ENCODE measurements at places on chromosomes 5 and 9. TPM values are rescaled to one million over a fixed set of nuclear protein-coding genes. Genes with fewer than 3 reads are reported as not detected.

DNA sequence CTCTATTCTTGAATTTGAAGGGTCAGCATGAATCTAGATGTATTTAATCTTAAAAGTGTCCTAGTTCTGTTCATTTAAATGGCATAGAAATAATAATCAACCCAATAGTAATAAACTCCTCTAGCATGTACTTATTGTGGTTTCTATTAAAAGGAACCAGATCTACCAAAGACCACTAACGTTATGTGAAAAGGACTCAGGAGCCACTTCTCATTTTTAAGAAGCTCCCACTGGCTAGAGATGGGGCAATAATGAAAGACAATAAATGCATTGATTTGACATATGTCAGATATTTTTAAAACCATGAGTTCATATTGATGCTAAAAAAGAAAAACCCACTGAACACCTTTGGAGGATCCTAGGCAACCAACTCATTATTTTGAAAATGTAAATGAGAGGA lies 191.9 kb downstream of the ATP10B start:
- H3K4me3 ChIP-seq, result no peak overlapping the region
- no peaks in the 10 kb centered on the region for H3K36me3 ChIP-seq
- no peak for DNase-seq
- H3K27me3 ChIP-seq, result peaks cover 2% of the 10 kb centered on the region
- H3K27ac ChIP-seq, result no peak overlapping the region
- H3K4me1 ChIP-seq, result no peaks in the 10 kb centered on the region

PCDHGA6 gene
- total RNA-seq, result 0.39 TPM

DNA sequence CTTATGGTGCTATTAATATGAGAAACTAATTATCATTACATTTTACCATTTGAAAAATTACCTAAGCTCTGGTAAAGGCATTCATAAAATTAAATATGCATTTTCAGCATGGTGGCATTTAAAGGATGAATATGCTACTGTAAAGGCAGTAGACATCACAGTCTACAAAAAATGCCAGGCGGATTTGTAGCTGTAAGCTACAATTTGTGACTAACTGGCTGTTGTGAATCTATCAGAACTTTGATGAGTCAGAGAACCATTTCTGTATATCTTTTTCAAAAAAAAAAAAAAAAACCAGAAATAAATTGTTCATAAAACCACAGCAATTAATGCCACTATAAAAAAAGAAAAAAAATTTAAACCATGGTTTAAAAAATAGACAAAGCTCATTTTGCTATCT lies 186.3 kb downstream of the NFIB start:
- H3K27me3 ChIP-seq, result no peaks in the 10 kb centered on the region
- no peak overlapping the region for H3K4me3 ChIP-seq

GRCh38 chr9:123616707-123617106 lies 260.7 kb downstream of the CRB2 start:
- H3K36me3 ChIP-seq, result peaks cover 3% of the 10 kb centered on the region
- H3K27me3 ChIP-seq, result no peaks in the 10 kb centered on the region
- DNase-seq, result no peak
- no peak overlapping the region for H3K4me3 ChIP-seq
- H3K4me1 ChIP-seq, result no peaks in the 10 kb centered on the region
- H3K27ac ChIP-seq, result no peak overlapping the region

- no peaks in the 10 kb centered on the region for H3K27me3 ChIP-seq
- H3K4me1 ChIP-seq, result no peaks in the 10 kb centered on the region
- no peak overlapping the region for H3K27ac ChIP-seq
- DNase-seq, result no peak
Observed at GRCh38 chr5:151006704-151007334, 13.6 kb upstream of the GPX3 start.

BTNL3 gene
- total RNA-seq, result not detected

DNA sequence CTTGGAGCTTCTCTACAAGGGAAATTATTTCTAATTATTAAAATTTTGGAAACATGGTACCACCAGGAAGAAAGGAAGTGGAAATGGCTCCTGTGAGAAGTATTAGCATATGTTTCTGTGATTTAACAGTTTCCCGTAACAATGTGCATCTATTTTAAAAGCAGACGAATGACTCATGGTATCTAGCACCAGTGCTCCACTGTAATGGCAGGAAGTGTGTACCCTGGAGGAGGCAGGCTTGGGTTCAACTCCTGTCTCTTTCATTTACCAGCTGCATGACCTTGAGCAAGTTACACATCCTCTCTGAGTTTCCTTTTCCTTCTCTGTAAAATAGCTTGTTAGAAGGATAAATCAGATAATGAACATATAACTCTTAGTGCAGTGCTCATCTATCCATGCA lies 41.0 kb upstream of the ANGPTL2 start:
- DNase-seq, result no peak
- no peaks in the 10 kb centered on the region for H3K4me1 ChIP-seq
- no peaks in the 10 kb centered on the region for H3K36me3 ChIP-seq
- no peak overlapping the region for H3K4me3 ChIP-seq
- no peak overlapping the region for H3K27ac ChIP-seq
- H3K27me3 ChIP-seq, result no peaks in the 10 kb centered on the region

- peaks cover 52% of the 10 kb centered on the region for H3K4me1 ChIP-seq
- no peak overlapping the region for H3K27ac ChIP-seq
- DNase-seq, result no peak
- no peak overlapping the region for H3K4me3 ChIP-seq
- no peaks in the 10 kb centered on the region for H3K36me3 ChIP-seq
Observed at GRCh38 chr5:31863991-31864411, 225.1 kb downstream of the PDZD2 start.

RAD23B gene
- 66.4 TPM for total RNA-seq

- no peaks in the 10 kb centered on the region for H3K27me3 ChIP-seq
- H3K27ac ChIP-seq, result no peak overlapping the region
- no peak overlapping the region for H3K4me3 ChIP-seq
- H3K36me3 ChIP-seq, result no peaks in the 10 kb centered on the region
Observed at GRCh38 chr9:106441283-106441682, 421.7 kb upstream of the ZNF462 start.

IGIP gene
- 5.0 TPM for total RNA-seq

SLC25A46 gene
- 41.1 TPM for total RNA-seq

DNA sequence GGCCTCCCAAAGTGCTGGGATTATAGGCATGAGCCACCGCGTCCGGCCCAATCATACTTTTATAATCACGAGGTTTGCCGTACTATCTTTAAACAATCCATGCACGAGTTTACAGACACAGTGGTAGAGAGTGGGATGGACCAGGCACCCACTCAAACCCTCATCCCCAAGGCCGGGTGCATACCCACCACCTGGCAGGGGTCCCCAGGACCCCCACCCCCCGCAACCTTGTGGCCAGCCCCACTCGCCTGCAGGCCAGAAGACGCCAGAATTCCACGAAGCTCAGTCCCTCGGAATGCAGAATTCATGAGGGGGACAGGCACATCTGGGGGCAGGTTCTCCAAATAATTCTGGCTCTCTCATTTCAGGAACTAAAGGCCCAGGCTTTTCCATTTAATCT lies 17.1 kb downstream of the NACC2 start:
- DNase-seq, result no peak
- H3K4me1 ChIP-seq, result peaks cover 19% of the 10 kb centered on the region
- no peaks in the 10 kb centered on the region for H3K36me3 ChIP-seq
- no peak overlapping the region for H3K27ac ChIP-seq
- H3K27me3 ChIP-seq, result peaks cover 9% of the 10 kb centered on the region

CCL19 gene
- total RNA-seq, result not detected

SVEP1 gene
- total RNA-seq, result 0.03 TPM

DNA sequence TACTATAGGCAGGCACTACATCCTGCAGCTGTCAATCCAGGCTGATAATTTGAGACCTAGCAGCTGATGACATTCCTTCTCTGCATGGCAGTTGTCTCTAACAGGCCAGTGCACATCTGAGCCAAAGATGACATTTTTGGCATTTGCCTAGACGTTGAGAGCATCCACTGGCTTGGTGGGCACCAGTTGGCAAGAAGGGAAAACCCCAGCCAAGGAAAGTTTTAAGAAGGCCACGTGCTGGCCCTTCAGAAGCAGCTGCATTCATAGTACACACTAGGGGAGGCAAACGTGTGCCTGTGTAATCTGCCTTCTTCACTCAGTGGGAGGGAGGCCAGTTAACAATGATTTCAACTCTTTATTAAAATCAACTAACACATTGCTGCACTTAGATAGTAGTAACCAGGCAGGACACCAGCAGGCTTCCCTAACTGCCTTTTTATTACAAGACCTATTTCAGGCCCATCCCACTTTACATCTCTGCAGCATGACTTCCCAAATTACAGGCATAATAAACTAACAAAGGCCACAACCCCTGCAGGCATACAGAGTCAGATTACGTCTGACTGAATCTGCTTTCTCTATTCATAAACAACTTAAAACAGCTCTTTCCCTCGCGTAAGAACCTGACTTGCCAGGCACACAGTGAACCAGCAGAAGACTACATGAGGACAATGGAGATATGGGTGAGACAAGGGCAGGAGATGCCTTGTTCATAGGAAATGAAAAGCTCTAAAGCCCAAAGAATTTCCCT lies 576.3 kb downstream of the PDE4D start:
- H3K4me1 ChIP-seq, result no peaks in the 10 kb centered on the region
- no peak for DNase-seq
- no peaks in the 10 kb centered on the region for H3K27me3 ChIP-seq
- no peaks in the 10 kb centered on the region for H3K36me3 ChIP-seq
- no peak overlapping the region for H3K27ac ChIP-seq

DNA sequence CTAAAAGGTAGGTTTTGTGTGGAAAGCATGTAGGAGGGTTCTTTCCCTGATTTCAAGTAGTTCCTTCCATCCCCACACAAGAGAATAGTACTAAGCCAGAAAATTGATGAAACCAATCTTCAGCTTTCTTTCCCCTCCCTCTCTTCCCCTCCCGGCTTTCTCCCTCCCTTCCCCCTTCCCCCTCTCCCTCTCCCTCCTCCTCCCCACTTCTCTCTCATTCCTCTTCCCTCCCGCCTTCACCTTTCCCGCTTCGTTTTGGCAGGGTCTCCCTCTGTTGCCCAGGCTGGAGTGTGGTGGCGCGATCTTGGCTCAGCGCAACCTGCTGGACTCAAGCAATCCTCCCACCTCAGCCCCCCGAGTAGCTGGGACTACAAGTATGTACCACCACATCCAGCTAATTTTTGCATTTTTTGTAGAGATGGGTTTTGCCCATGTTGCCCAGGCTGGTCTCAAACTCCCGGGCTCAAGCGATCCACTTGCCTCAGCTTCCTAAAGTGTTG lies 85.8 kb downstream of the ZCCHC7 start:
- no peaks in the 10 kb centered on the region for H3K27me3 ChIP-seq
- no peak overlapping the region for H3K4me3 ChIP-seq
- no peaks in the 10 kb centered on the region for H3K36me3 ChIP-seq
- no peak overlapping the region for H3K27ac ChIP-seq

PPP2R2B gene
- total RNA-seq, result 10.6 TPM

- no peak for DNase-seq
- H3K4me1 ChIP-seq, result no peaks in the 10 kb centered on the region
- no peaks in the 10 kb centered on the region for H3K27me3 ChIP-seq
- H3K4me3 ChIP-seq, result no peak overlapping the region
- no peak overlapping the region for H3K27ac ChIP-seq
Observed at GRCh38 chr5:21701317-21701716, 1151.8 kb downstream of the CDH12 start.

- H3K4me3 ChIP-seq, result no peak overlapping the region
- no peak for DNase-seq
- H3K27me3 ChIP-seq, result no peaks in the 10 kb centered on the region
- H3K36me3 ChIP-seq, result no peaks in the 10 kb centered on the region
- no peak overlapping the region for H3K27ac ChIP-seq
Observed at GRCh38 chr5:68021227-68021626, 194.3 kb upstream of the PIK3R1 start.

GRCh38 chr5:147098233-147098790 lies 136.5 kb upstream of the STK32A start:
- no peaks in the 10 kb centered on the region for H3K36me3 ChIP-seq
- no peak for DNase-seq
- H3K4me3 ChIP-seq, result no peak overlapping the region
- no peaks in the 10 kb centered on the region for H3K4me1 ChIP-seq
- no peaks in the 10 kb centered on the region for H3K27me3 ChIP-seq

- peaks cover 37% of the 10 kb centered on the region for H3K27me3 ChIP-seq
- H3K27ac ChIP-seq, result no peak within 1 kb of the TSS
- no peak within 1 kb of the TSS for H3K4me3 ChIP-seq
- no peaks in the 10 kb centered on the region for H3K36me3 ChIP-seq
- DNase-seq, result no peak
Observed at GRCh38 chr5:850511-851006, at the start of gene ZDHHC11. ZDHHC11 (minus strand) TSS chr5:850986; CDS start chr5:850602, 384 bp downstream.

SOHLH1 gene
- total RNA-seq, result not detected

- no peaks in the 10 kb centered on the region for H3K27me3 ChIP-seq
- no peak for DNase-seq
- no peaks in the 10 kb centered on the region for H3K4me1 ChIP-seq
- H3K4me3 ChIP-seq, result no peak overlapping the region
- H3K36me3 ChIP-seq, result no peaks in the 10 kb centered on the region
- H3K27ac ChIP-seq, result no peak overlapping the region
Observed at GRCh38 chr5:96315431-96315830, 117.6 kb downstream of the PCSK1 start.

DNA sequence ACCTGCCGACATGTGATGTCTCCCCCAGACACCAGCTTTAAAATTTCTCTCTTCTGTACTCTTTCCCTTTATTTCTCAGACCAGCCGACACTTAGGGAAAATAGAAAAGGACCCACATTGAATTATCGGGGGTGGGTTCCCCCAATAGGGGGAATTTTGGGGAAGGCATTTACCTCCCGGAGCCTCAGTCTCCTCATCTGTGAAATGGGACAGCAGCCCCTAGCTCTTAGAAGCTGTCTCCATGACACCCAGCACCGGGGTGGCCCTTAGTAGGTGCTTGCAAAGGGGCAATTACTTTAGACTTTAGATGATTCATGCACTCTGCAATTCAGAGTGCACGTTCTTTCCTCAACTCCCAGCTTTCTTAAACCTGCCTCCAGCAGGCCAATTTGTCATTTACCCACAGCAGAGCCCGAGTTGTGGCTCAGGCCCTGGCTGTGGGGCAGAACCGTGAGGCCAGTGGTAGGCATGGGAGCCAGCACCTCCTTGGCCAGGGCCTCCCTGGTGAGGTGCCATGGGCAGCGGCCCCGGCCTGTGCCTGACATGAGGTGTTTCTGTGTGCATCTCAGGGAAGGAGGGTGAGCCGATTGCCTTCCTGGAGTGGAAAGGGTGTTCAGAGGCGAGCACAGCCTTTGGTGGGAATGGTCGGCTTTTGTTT lies 51.7 kb downstream of the SH3PXD2B start:
- no peak for DNase-seq
- H3K4me3 ChIP-seq, result no peak overlapping the region
- H3K4me1 ChIP-seq, result no peaks in the 10 kb centered on the region
- no peak overlapping the region for H3K27ac ChIP-seq
- no peaks in the 10 kb centered on the region for H3K36me3 ChIP-seq
- no peaks in the 10 kb centered on the region for H3K27me3 ChIP-seq

GRCh38 chr9:37967014-37967760 lies 63.3 kb upstream of the SLC25A51 start:
- no peaks in the 10 kb centered on the region for H3K27me3 ChIP-seq
- no peak for DNase-seq
- H3K36me3 ChIP-seq, result no peaks in the 10 kb centered on the region
- no peak overlapping the region for H3K4me3 ChIP-seq

STPG3 gene
- total RNA-seq, result not detected

PCDHA11 gene
- not detected for total RNA-seq

- peaks cover 45% of the 10 kb centered on the region for H3K4me1 ChIP-seq
- no peaks in the 10 kb centered on the region for H3K27me3 ChIP-seq
- peak overlapping the region; percentile 32 for H3K4me3 ChIP-seq
- no peak for DNase-seq
Observed at GRCh38 chr9:128895556-128895955, 13.6 kb downstream of the LRRC8A start.

GRCh38 chr5:91382530-91383026 lies 539 bp downstream of the ARRDC3 start:
- H3K36me3 ChIP-seq, result no peaks in the 10 kb centered on the region
- peaks cover 11% of the 10 kb centered on the region for H3K4me1 ChIP-seq
- peak overlapping the region; percentile 99 for H3K27ac ChIP-seq
- DNase-seq, result no peak

GRCh38 chr5:2505217-2505616 lies 246.3 kb downstream of the IRX2 start:
- no peaks in the 10 kb centered on the region for H3K36me3 ChIP-seq
- H3K27me3 ChIP-seq, result no peaks in the 10 kb centered on the region
- DNase-seq, result no peak
- H3K4me1 ChIP-seq, result no peaks in the 10 kb centered on the region
